Stimulated activated CD8-positive, alpha-beta memory T cell treated with anti-CD3 and anti-CD28 coated beads, Interleukin-4, amount 100 ng/mL, for 48 hours (primary cell): ENCODE measurements at places on chromosomes 16 and 17.

- DNase-seq, result no peak
These were observed 238.7 kb downstream of the HAPSTR1 start for GRCh38 chr16:9330095-9330494.

DNA sequence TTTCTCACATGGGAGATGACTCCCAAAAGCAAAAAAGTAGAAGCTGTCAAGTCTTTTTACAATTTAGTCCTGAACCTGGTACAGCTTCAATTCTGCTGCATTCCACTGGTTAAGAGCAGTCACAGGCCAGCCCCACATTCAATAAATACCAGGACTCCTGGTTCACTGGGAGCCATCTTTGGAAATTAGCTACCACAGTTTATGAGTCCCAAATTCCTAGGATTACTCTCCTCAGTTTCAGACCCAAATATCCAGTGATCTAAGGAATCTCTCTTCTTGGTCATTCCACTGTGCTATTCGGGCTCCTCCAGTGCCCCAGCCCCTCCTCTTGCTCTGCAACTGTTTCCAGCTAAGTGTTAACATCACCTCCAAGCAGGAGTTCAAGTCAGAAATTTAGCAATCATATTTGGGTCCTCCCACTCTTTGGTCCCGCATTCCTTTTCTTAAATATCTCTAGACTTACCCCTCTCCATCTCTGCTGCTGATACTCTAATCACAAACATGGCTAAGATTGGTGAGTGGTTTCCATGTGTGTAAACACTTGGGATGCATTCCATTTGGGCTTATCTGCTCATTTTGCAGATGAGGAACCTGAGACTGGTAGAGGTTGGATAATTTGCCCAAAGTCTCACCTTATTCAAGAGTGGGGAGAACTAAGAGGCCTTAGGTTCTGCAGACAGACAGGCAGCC is 9.6 kb upstream of the WIPF2 start:
- no peak for DNase-seq

DNA sequence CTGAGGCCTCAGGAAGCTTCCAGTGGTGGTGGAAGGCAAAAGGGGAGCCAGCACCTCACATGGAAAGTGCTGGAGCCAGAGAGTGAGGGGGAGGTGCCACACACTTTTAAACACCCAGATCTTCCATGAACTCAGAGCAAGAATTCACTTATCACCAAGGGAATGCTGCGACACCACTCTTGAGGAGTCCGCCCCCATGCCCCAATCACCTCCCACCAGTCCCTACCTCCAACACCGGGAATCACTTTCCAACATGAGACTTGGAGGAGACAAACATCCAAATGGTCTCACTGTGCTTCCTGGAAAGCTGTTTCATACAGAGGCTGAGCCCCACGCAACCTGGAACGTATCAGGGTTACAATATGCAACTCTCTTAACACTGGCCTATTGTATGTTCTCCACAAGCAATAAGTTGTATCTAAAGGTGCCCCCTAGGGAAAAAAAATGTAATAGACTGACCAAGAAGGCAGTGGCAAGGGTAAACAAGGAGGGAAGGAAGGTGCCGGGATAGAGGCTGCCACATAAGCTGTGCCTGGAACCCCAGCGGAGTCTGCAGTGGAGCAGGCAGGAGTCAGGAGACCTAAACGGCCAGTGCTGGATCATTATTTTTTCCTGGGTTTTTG is 106.7 kb upstream of the FOXF1 start:
- no peak for DNase-seq

GRCh38 chr17:46738544-46738943 is 79.9 kb downstream of the WNT3 start:
- DNase-seq, result no peak

DNA sequence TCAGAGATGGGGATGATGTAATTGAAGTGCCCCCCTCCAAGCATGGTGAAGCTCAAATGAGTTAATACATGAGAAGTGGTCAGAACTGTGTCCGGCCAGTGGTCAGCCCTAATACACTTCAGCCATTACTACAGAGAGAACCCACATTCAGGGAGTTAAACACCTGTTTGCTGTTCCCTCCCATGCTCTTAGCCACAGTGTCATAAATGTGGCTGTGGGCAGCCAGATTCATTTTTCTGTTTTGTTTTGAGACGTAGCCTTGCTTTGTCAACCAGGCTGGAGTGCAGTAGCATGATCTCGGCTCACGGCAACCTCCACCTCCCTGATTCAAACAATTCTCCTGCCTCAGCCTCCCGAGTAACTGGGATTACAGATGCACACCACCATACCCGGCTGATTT is 139.9 kb downstream of the DNAH9 start:
- no peak for DNase-seq

- DNase-seq, result no peak
These were observed 62.4 kb upstream of the MTMR4 start for GRCh38 chr17:58576679-58577367.

- no peak for DNase-seq
These were observed 5.4 kb downstream of the SREBF1 start for GRCh38 chr17:17831208-17832031.

DNA sequence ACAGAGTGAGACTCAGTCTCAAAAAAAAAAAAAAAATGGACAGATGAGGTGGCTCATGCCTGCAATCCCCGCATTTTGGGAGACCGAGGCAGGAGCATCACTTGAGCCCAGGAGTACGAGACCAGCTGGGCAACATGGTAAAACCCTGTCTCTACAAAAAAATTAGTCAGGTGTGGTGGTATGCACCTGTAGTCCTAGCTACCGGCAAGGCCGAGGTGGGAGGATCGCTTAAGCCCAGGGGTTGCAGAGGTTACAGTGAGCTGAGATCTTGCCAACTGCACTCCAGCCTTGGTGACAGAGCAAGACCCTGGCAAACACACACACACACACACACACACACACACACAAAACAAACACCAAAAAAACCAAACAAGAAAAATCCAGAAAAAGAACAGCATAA is 7.7 kb upstream of the ENGASE start:
- DNase-seq, result no peak

- peak; percentile 75 for DNase-seq
These were observed 313 bp downstream of the UBTF start for GRCh38 chr17:44219108-44219615.

- DNase-seq, result no peak
These were observed 36.1 kb upstream of the HELZ start for GRCh38 chr17:67281053-67281452.

DNA sequence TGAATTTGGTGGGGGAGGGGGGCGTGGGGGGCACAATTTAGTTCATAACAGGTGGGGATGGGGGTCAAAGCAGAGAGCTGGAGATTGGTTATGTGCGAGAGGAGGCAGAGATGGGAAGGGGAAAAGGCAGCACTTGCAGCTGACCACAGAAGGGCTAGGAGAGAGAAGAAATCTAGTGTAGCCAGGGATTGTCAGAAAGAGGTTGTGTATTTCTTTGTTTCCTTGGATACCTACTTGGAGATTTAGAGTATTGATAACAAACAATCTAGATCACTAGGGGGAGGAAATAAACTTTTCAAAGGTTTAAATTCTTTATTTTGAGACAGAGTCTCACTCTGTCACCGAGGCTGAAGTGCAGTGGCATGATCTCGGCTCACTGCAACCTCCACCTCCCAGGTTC is 47.1 kb upstream of the YPEL2 start:
- no peak for DNase-seq

DNA sequence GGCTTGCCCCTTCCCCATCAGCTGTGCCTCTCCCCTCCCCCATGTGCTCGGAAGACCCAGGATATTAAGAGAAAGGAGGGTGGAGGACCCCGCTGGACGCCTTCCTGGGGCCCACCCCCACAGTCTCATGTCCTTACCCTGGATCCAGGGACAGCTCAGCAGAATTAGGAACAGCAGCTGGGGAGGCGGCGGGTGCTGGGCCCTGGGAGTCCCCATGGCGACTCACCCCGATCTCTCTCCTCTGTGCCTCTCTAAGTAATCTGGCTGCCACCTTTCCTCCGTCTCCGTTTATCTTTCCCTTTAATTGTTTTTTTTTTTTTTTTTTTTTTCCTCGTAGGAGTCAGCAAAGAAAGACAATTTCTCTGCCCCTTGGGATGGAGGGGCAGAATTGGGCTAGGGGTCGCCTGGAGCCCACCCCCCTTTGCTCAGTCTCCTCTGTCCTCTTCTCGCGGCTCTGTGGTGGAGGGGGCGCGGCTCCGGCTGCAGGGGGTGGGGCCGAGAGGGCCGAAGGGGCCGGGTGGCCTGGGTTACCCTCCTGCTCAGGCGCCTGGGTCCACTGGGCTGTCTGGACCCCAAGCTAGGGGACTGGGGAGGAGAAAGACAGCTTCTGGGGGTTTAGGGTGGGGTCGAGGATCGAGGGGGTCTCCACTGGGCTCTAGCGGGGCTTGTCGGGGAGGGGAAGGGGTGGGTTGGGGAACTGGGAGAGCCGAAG is 390 bp downstream of the SEZ6L2 start:
- DNase-seq, result no peak

- DNase-seq, result no peak
These were observed 291.8 kb downstream of the SOX9 start for GRCh38 chr17:72412650-72413076.

DNA sequence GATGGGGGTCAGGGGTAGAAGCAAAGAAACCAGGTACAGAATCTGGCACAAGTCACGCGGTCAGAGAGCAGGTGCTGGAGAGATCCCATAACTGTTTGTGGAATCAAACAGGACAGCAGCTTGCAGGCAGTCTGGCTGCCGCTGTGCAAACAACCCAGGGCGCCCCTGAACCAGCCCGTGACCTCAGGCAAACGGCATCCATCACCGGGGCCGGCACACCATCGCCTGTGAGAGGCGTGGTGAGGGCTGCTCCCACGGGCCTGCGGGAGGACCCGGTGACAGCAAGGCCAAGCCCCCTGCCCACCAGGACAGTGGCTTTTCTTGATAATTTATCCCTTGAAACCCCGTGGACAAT is 47.9 kb downstream of the CBFA2T3 start:
- no peak for DNase-seq

DNA sequence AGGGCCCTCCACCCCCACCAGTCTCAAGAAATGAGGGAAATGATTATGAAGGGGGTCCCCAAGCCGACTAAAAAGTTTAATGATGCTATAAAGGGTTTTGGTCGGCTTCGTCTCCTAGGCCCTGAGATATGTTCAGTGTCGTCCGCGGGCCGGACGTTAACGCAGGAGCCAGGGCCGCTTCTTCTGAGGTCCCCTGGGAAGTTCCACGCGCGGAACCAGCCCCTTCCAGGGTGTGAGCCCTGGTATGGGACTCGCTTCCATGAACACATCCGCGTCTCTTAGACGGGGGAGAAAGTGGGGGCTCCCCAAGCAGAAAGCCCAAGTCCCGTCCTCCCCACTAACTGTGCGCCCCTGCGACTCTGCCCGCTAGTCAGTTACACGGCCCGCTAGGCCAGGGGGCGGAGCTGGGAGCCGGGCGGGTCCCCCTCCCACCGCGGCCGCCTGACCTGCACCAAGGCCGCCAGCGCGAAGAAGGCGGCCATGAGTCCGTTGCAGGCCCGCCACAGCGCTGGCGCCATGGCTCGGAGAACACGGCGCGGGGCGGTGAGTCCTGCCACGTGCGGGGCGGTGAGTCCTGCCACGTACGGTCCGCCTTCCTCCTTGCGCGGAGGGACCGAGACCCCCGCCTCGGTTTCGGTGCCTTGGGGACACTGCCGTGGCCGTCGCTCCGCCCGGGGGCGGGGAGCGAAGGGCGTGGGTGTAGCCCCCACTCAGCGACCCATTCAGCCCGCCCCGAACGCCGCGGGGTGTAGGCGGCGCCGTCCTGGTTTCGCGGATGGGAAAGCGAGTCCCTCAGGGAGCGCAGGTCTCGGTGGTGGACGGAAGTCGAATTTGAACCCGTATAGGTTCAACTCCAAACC is at the start of gene TMEM220:
Gene TMEM220 (minus strand): TSS at position 690 of the 860 bp plus-strand sequence. CDS start 172 bp downstream, at position 518.
- DNase-seq, result peak; percentile 54

GRCh38 chr17:1753767-1754429 is 8.0 kb upstream of the SERPINF1 start:
- no peak for DNase-seq

- DNase-seq, result no peak
These were observed 229.9 kb upstream of the SDK2 start for GRCh38 chr17:73874008-73874720.

DNA sequence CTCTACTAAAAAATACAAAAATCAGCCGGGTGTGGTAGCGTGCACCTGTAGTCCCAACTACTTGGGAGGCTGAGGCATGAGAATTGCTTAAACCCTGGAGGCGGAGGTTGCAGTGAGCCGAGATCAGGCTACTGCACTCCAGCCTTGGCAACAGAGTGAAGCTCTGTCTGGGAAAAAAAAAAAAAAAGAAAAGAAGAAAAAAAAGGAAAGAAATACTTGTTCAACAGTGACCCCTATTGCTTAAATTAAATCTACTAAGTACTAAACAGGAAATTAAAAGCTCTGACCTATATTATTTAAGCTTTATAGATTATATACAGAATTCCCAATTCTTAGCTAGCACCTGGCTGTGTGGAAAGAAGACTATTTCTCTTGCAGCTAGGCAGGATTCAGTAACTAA is 48.9 kb downstream of the FBXL20 start:
- no peak for DNase-seq

DNA sequence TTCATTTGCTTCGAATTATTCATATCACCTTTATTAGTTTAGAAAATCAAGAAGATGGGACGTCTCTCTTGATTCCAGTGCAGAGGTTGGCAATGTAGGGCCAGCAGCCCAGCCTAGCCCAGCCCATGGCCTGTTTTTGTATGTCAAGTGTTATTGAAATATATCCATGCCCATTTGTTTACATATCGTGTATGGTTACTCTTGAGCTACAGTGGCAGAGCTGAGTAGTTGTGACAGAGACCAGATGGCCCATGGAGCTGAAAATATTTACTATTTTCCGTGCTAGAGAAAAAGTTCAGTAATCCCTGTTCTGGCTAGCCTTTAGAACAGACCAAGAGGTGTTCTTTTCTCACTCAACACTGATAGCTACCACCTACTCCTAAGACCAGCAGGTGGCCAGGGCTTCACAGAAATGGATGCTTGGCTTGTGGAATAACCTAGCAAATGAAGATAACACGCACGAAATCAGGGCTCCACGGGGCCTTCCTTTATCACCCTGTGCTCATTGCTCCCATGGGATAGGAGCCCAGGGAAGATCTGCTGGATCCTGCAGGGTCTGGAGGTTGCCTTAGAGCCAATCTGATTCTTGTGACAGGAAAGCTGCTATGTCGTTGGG is 123.2 kb upstream of the ANKFN1 start:
- DNase-seq, result no peak

GRCh38 chr17:49022391-49022941 is 25.3 kb downstream of the IGF2BP1 start:
- no peak for DNase-seq

GRCh38 chr17:72514321-72514861 is 393.6 kb downstream of the SOX9 start:
- DNase-seq, result no peak

GRCh38 chr17:32646941-32647340 is 160.1 kb downstream of the CDK5R1 start:
- no peak for DNase-seq

DNA sequence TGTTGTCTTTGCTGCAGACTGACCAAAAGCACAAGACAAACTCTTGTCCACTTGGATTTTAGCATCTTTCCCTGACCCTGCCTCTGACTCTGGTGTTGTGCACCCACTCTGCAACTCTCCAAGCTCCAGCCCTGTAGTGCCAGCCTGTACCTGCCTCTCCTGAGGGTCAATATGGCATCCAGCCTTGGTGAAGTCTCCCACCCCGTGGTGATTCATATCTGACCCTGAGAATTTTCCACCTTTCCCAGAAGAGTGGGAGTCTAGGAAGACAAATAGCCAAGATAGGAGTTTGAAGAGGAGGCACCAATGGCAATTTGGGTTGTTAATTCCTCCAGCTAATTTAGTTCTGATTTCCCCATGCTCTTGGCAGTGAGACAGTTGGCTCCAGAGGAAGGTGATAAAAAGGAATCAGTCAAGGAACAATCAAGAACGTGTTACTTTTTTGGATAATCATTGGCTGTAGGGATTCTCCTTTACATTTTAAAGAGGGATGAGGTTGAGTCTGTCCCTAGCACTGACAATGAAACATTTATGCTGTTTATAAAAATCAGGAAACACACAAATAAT is 416.0 kb downstream of the MAF start:
- DNase-seq, result no peak
